ENCODE measurements at places on chromosomes 3 and 15. TPM values are rescaled to one million over a fixed set of nuclear protein-coding genes. Genes with fewer than 3 reads are reported as not detected.

Gene GPR149
- total RNA-seq: not detected

Gene POPDC2
- total RNA-seq: 1.5 TPM

Gene PLA2G4B
- 4.3 TPM for total RNA-seq

Gene AGTR1
- 19.8 TPM for total RNA-seq

Gene SRGAP3
- total RNA-seq: 2.7 TPM

Gene IQCH
- total RNA-seq: 0.45 TPM

Gene GPR62
- not detected for total RNA-seq

Gene XYLB
- total RNA-seq: 5.2 TPM

Gene GRK7
- total RNA-seq: not detected

Gene FGF12
- 4.5 TPM for total RNA-seq

DNA sequence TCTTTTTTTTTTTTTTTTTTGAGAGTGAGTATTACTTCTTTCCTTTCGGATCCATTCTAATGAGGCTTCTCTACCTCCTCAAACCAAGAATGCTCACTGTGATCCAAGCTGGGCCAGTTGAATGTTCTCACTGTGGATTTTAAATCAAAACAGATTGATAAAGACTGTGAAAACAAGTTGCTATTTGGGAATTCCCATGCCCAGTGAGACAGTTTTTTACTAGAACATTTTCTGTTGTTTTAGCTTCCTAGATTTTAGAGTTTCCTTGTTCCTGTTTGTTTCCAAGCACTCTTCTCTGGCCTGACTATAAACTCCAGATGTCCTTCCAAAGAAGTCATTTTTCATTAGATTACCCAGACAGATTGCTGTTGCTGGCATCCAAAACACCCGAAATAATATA is 60.1 kb upstream of the GALNT15 start:
- DNase-seq: no peak

DNA sequence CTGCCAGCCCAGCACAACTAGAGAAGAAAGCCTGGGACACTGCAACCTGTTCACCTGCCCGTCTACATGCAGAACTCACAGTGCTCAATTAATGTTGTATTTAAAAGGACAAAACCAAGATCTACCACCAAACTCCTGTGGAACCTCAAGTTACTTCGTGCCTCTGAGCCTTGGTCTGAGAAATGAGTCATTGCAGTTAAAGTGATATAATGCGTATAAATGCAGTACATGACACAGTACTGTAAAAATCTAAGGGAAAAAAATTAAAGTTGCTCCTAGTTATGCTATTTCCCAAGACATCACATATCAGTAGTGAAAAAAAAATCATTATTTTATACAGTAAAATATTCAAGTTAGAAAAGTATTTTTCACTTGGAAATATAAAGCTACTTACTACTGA is 138.9 kb downstream of the ZIC4 start:
- DNase-seq: no peak

- DNase-seq: no peak
Measured at GRCh38 chr15:94174399-94174802, 57.0 kb upstream of the MCTP2 start.

- DNase-seq: no peak
Measured at GRCh38 chr3:135084405-135084804, 289.3 kb downstream of the EPHB1 start.

- DNase-seq: no peak
Measured at GRCh38 chr3:99418209-99418635, 220.2 kb upstream of the COL8A1 start.

DNA sequence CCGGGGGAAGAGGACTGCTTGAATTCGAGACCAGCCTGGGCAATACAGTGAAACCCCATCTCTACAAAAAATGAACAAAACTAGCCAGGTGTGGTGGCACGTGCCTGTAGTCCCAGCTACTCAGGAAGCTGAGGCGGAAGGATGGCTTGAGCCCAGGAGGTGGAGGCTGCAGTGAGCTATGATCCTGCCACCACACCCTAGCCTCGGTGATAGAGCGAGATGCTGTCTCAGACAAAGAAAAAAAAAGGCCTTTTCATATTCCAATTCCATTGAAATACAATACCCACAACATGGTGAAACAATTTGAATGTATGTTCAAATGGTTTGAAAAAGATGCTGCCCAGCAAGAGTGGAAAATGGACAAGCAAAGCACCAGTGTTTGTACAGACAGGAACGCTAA is 61.8 kb upstream of the ZNF148 start:
- DNase-seq: no peak

GRCh38 chr15:94105760-94106159 is 125.6 kb upstream of the MCTP2 start:
- DNase-seq: no peak

- DNase-seq: no peak
Measured at GRCh38 chr3:122183893-122184590, 574 bp downstream of the CASR start.

- no peak for DNase-seq
Measured at GRCh38 chr3:182605882-182606611, 187.3 kb upstream of the ATP11B start.

GRCh38 chr3:12027184-12027846 is 23.1 kb downstream of the SYN2 start:
- no peak for DNase-seq

- DNase-seq: no peak
Measured at GRCh38 chr3:107939691-107940442, 151.0 kb downstream of the CD47 start.

GRCh38 chr15:71916834-71917233 is 106.5 kb downstream of the NR2E3 start:
- no peak for DNase-seq

- DNase-seq: no peak
Measured at GRCh38 chr3:94331831-94332230, 269.0 kb downstream of the NSUN3 start.

DNA sequence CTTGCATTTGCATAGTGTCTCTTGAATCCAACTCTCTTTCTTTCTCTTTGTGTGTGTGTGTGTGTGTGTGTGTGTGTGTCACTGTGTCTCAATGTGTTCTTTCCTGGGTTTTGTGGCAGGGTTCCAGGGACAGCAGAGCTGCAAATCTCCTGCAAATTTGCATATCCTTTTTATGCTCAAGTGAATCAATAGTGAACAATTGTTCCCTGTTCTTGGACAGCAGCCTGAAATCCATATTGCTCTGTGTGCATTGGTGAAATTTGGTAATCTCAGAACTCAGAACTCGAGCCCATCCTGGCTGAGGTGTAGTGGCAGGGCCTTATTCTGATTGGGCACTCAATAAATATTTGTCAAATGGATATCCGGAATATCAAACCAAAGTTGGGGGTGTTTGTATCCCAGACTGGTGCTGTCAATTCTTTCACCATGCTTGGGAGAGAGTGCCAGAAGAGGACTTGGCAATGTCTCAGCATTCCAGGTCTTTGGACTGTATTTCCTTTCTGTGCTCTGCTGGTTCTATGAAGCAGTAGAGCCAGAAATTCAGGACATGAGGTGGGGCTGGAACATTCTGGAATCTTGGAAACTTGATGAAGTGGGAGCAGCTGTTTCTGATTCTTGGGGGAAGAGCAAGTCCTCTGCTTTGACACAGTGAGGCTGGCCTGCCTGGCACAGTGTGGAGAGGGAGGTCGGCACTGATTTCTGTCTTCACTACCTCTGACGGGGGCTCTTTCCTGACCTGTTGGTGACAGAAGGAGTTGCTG is 380.6 kb upstream of the C2CD4B start:
- no peak for DNase-seq

DNA sequence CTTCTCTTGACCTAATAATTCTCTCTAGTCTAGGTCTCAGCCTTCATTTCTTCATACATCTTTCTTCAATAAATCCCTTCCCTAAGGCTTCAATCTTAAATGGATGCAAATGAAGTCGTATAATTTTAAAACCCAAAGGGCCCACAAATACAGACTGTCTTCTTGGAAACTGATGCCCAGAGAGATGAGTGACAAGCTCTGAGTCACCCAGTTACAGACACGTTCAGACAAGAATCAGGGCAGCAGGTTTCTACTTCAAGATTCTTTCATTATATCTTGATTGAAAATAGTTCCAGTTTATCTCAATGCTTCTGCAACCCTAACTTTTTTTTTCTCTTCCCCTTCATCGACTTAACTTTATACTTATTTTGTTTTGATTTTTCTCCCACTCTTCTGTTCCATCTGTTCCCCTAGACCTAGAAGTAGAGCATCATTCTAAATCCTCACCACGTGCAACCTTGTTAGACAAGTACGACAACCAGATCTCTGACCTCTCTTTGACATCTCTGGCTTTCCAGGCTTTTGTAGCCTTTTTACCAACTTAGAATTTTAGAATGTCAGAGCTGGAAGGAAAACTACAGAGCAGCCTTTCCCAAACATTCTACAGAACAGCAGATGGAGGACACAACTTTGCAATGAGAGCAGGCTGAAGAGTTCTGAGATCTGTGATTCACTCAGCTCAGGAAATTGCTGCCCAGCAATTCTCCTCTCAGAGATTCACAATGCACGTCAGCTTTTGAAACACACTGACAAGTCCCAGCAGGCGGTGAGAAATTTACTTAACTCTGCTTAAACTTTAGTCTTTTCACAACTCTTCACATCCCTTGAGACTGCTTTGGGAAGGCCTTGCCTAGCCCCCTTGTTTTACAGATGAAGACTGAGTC is 25.3 kb downstream of the NCEH1 start:
- DNase-seq: no peak

DNA sequence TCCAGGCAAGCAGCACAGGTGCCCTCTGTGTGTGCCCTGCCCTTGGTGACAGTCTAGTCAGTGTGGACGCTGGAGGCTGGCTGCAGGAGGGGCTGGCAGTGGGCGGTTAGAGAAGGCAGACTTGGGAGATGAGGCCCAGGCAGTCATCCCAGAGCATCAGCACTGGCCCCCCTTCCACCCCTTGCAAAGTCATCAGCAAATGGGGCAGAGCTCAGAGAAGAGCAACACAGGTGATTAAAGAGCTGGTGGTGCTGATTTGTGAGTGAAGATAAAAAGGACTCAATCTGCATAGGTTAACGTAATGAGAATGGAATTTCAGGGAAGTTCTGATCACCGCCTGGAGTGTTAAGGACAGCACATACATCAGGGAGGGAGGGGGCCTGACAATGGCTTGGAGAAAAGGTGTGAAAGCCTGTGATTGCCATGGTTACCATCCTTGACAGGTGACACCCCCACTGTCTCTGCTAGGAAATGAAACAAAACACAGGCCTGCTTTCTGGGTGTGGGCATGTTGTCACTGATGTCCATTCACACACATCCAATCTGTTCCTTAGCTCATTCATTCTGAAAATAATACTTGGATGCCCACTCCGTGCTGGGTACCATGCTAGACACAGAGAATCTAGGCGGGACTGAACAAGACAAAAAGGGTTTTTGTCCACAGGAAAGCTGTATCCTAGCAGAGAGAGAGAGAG is 269.6 kb upstream of the ST8SIA2 start:
- DNase-seq: no peak

DNA sequence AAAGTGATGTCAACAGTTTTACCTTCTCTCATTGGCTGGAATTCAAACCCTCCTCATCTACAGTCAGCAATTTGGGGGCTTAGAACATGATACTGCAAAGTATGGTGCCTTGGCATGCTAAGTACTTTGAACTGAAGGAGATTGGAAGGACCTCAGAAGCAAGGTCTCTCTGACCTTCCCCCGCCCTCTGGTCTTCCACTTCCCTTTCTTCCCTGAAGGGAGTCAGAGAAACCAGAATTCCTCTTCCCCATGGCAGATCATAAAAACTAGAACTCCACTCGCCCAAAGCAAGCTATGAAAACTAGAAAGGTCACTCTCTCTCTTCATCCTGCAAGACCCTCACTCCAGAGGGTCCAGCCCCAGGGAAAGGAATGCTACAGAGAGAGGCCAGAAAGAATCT is 64.2 kb downstream of the CD200R1L start:
- no peak for DNase-seq

DNA sequence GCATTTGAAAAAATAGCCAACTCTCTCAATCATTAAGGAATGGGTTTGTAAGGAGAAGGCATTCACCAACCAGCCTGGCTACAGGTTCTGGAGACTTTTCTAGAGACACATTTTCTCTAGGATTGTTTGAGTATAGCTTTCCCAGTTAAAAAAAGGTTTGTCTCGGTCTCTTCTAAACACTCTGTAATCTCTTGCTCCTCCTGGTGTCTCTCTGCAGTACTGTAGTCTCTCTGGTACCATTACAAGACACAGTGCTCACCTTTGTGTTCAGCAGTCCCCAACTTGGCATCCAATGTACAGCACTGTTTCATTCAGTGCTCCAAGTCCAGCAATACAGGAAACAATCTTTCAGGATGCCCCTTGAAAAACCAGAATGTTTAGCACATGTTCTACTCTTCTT is 534.4 kb downstream of the ZNF385D start:
- no peak for DNase-seq

GRCh38 chr3:163809540-163809993 is 1268.7 kb downstream of the SI start:
- no peak for DNase-seq

DNA sequence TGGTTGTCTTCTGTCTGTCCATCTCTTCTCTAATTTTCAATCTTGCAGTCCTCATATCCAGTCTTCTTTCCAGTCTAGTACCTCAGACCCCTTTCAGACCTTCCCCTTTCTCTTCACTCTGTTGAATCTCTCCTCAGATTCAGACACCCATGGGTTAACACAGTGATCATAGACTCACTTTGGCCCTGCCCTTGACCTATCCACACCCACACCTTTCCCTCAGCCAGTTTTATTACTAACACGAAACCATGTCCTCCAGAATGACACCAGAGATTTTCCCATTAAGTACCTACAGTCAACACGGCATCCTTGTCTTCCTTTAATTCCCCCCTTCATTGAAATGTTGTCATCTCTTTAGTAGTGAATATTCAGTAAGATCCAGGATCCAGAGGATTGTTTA is 74.5 kb upstream of the UBE2E2 start:
- DNase-seq: no peak

DNA sequence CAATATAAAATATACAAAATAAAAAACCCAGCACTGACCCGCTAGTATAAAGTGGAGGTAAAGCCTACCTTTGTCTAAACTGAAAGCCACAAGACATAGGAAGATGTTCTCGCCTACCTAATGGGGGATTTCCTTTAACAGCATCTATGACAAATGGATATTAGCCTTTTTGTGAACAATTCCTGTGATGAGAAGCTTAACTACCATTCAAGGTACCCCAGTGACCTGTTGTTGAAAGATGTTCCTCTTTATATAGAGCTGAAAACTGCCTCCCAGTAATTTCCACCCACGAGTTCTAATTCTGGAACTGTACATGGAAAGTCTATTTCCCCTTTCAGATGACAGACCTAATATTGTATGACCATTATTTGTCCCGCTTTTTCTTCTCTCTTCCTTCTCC is 109.8 kb upstream of the RASGRP1 start:
- DNase-seq: no peak

DNA sequence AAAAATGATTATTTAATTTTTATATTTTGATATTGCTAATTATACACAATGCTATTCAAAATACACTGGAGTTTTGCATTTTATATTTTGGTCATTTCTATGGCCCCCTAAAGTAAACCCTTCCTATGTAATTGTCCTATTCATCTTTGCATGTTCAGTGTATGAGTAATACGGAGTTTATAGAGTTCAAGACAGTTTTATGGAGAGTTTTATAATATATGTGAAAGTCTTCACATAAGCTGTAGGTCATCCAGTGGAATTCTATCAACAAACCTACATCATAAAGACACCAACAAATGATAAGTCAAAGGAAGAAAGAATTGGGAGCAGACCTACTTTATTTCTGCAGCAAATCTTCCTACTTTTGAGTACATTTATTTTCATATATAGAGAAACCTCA is 1200.4 kb upstream of the EPHA6 start:
- no peak for DNase-seq

Data from mesenteric fat pad (tissue), 1 donor.